HTR-8/SVneo (cell line): ENCODE measurements at places on chromosomes 16 and 17.

- no peak for DNase-seq
These were observed 30.9 kb upstream of the SNN start for GRCh38 chr16:11637320-11637719.

- peak; percentile 72 for DNase-seq
These were observed 16.7 kb downstream of the UNC13D start for GRCh38 chr17:75827308-75828075.

DNA sequence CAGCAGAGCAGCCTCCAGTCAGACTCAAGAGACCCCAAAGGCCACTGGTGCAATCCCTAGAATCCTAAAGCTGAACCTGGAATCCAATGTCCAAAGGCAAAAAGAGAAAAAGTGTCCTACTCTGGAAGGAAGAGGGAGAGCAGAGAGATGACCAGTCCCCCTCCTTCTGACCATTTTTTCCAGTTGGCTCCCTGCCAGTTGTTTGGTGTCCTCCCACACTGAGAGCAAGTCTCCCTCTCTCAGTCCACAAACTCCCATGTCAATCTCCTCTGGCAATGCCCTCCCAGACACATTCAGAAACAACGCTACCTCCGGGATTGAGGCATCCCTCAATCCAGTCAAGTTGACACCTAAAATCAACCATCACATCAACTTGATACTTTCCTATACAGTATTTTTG, 4.3 kb upstream of the CLEC19A start:
- no peak for DNase-seq

DNA sequence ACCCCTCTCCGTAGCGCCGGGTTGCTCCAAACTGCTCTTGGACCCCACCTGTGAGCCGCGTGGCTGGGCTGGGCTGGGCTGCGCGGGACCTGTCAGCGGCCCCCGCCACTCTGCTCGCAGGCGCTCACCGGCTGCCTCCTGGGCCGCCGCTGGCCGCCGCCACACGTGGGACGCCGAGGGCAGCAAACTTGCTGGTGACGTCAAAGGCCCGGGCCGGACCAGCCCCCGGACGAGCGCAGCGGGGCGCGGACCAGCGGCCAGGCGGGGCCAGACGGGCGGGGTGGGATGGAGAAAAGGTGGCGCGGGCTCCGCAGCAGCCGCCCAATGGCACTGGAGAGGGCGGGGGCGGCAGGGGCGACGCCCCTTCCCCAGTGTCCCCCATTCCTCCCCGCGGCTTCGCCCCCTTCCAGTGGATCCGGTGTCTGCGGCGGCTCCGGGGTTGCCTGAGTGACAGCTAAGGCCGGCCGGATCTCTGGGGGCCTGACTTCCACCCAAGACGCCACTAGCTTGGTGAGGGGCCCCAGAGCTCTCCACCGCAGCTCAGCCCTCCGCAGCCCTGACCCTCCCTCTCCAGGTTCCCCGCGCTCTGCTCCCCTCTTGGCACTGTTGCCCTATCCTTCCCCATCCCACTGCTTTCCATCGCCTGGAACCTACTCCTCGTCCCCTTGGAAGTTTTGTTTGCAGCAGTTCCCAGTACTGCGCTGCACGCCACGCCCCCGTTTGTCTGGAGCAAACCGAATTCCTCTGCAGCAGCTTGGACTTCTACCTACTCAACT, at the start of gene HS3ST3A1:
Gene HS3ST3A1 (minus strand): TSS at position 154 of the 776 bp plus-strand sequence. CDS start 800 bp downstream, outside the sequence.
- DNase-seq, result peak; percentile 68

DNA sequence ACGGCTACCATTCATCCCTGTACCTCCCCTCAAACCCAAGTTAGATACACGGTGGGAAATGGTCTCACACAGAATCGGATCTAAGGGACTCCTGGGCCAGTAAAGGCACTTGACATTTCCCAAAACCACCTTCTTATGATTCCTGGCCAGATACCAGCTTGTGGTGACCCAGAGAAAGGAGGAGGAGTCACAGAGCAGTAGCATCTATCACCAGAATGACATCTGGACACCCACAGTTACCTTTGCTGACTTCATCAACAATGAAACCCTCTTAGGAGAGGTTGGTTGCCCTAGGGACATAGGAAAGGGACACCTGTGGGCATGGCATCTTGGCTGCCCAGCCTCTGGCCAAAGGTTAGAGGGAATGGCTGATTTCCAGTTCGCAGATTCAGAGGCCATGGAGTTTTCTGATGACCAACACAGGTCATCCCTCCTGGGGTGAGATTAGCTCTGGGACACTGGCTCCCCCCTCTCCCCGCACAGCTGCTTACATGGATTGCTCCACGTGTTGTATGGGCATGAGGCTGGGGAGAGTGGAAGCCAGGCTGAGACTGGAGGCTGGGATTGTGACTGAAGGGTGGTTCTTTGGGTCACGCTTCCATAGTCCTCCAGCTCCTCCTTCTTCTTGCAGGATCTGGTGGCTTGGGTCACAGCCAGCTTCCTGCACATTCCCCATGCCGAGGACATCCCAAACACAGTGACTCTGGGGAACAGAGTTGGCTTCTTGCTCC, 1.4 kb upstream of the AOC3 start:
- DNase-seq, result no peak
